Activated naive CD8-positive, alpha-beta T cell treated with anti-CD3 and anti-CD28 coated beads, Interleukin-2, amount 10 ng/mL, durations not matched to agents 7 days and 5 days (primary cell): ENCODE measurements at places on chromosomes 7 and 10. TPM values are rescaled to one million over a fixed set of nuclear protein-coding genes. Genes with fewer than 3 reads are reported as not detected.

- H3K27ac ChIP-seq: no peak overlapping the region
- no peak overlapping the region for H3K4me3 ChIP-seq
- no peaks in the 10 kb centered on the region for H3K4me1 ChIP-seq
These were observed 683.2 kb downstream of the LRMDA start for GRCh38 chr10:76114581-76115001.

DNA sequence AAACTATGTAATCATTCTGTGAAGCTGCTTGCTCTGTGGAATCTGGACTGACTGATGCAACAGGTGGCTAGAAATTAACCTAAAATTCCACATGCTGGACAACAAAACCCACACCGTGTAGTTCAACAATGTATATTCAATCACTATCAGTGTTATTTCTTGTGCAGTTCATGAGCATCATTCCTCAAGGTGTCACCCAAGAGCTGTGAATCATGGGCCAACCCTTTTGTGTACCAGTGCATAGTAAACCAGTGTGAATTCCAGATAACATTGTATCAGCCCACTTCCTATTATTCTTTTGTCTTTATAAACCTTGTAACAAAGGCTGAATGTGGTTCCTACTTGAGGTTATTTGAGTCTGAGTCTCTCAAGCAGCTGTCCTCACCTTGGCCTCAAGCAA is 905.2 kb upstream of the ZNF722 start:
- no peak overlapping the region for H3K27ac ChIP-seq
- H3K36me3 ChIP-seq: no peaks in the 10 kb centered on the region
- H3K27me3 ChIP-seq: no peaks in the 10 kb centered on the region
- H3K4me1 ChIP-seq: no peaks in the 10 kb centered on the region
- no peak overlapping the region for H3K4me3 ChIP-seq
- no peak for DNase-seq

DNA sequence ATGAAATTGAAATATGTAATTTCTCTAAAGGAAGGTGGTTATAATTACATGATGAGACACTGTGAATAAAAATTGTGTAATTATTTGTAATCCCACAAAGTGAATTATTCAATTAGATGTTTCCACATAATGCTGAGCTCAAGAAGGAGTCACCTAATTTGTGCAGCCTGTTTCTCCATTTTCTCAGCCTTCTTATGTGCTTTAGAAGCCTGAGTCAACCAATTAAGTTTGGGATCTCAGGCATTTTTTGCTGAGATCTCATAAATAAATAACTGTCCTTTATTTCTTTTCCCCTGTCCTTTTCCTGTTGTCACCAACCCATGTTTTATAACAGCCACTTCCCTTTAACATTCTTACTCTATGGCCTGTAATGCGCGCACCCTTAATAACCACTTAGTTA is 506.5 kb upstream of the SEMA3D start:
- H3K4me1 ChIP-seq: no peaks in the 10 kb centered on the region
- no peaks in the 10 kb centered on the region for H3K27me3 ChIP-seq
- H3K4me3 ChIP-seq: no peak overlapping the region
- no peak for DNase-seq
- H3K27ac ChIP-seq: no peak overlapping the region
- H3K36me3 ChIP-seq: no peaks in the 10 kb centered on the region

- no peaks in the 10 kb centered on the region for H3K36me3 ChIP-seq
- H3K4me3 ChIP-seq: no peak overlapping the region
- H3K27me3 ChIP-seq: peaks cover 27% of the 10 kb centered on the region
- H3K4me1 ChIP-seq: peaks cover 5% of the 10 kb centered on the region
These were observed 304.1 kb downstream of the KLF6 start for GRCh38 chr10:3480990-3481315.

- no peak overlapping the region for H3K27ac ChIP-seq
- no peaks in the 10 kb centered on the region for H3K4me1 ChIP-seq
- no peak overlapping the region for H3K4me3 ChIP-seq
- peaks cover 14% of the 10 kb centered on the region for H3K27me3 ChIP-seq
These were observed 83.1 kb upstream of the LYZL1 start for GRCh38 chr10:29205787-29206186.

GRCh38 chr7:38425509-38425908 is 152.1 kb upstream of the TARP start:
- H3K27ac ChIP-seq: peak overlapping the region; percentile 59
- no peak for DNase-seq
- peaks cover 20% of the 10 kb centered on the region for H3K4me1 ChIP-seq
- H3K36me3 ChIP-seq: peaks cover 1% of the 10 kb centered on the region
- peak overlapping the region; percentile 3 for H3K4me3 ChIP-seq
- H3K27me3 ChIP-seq: no peaks in the 10 kb centered on the region

- H3K36me3 ChIP-seq: peaks cover 9% of the 10 kb centered on the region
- H3K27me3 ChIP-seq: peaks cover 4% of the 10 kb centered on the region
- H3K4me1 ChIP-seq: peaks cover 47% of the 10 kb centered on the region
- peak overlapping the region; percentile 40 for H3K27ac ChIP-seq
- DNase-seq: no peak
These were observed 171.9 kb downstream of the CREB5 start for GRCh38 chr7:28584235-28584634.

DNA sequence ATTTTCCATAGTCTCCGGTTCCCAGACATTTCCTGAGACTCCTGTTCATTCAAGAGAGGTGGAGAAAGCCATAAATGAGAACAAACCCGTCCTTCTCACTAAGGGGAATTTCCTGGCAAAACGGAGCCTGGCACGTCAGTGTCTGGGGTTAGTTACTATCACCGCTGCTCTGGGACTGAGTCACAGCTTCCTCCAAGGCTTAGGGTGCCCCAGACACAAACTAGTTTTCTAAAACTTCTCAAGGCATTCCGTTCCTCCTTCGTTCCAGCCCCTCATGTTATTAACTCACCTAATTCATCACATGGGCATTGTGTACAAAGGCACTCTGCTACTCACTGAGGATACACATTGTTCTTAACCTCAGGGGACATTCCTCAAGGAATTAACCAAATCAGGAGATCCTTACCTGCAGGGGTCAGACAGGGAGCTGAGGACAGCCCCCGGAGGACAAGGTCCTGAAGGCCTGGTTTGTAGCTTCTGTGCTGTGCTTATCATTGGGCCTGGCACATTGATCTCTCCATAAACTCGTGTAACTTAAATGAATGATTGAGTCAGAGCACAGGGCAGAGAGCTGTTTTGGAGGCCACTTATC is 103.0 kb upstream of the KLF6 start:
- no peak overlapping the region for H3K4me3 ChIP-seq
- no peak overlapping the region for H3K27ac ChIP-seq
- H3K27me3 ChIP-seq: peaks cover 4% of the 10 kb centered on the region
- H3K4me1 ChIP-seq: peaks cover 17% of the 10 kb centered on the region
- no peak for DNase-seq
- peaks cover 1% of the 10 kb centered on the region for H3K36me3 ChIP-seq

DNA sequence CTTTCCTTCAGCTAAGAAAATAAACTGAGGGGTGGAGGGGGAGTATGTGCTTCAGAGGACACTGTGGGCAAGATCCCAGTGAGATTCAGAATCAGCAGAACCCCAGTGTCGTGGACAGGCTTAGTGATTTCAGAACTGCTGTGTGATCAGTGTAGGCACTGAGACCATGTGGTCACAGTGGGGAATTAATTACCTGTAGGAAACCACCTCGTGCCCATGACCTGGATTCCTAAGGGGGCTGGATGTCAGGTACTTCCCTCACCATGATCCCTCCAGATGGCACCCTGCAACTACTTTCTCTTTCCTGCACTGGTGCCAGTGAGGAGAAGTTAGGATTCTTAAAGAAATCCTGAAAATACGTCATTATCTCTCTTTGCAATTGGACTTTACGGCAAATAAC is 64.4 kb downstream of the HBP1 start:
- H3K4me3 ChIP-seq: no peak overlapping the region
- peaks cover 8% of the 10 kb centered on the region for H3K36me3 ChIP-seq
- H3K27me3 ChIP-seq: no peaks in the 10 kb centered on the region

DNA sequence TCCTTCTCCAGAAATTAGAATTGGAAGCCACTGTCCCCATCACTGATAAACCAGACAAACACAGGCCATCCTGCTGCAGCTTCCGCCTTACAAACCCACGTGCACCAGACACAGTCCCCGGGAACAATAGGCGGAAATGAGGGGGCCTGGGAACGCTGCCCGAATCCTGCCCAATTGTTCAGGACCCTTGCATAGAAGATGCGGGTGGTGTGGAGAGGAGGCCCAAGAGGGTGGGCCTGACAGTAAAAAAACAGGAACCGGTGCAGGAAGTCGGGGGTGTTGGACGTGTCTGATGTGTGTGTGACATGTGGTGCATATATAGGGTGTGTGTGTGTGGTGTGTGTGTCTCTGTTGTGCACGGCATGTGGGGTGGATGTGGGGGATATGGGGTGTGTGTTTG is 26.5 kb upstream of the CHST15 start:
- no peaks in the 10 kb centered on the region for H3K4me1 ChIP-seq
- no peak for DNase-seq
- H3K36me3 ChIP-seq: no peaks in the 10 kb centered on the region
- H3K4me3 ChIP-seq: no peak overlapping the region
- no peak overlapping the region for H3K27ac ChIP-seq
- peaks cover 6% of the 10 kb centered on the region for H3K27me3 ChIP-seq

DNA sequence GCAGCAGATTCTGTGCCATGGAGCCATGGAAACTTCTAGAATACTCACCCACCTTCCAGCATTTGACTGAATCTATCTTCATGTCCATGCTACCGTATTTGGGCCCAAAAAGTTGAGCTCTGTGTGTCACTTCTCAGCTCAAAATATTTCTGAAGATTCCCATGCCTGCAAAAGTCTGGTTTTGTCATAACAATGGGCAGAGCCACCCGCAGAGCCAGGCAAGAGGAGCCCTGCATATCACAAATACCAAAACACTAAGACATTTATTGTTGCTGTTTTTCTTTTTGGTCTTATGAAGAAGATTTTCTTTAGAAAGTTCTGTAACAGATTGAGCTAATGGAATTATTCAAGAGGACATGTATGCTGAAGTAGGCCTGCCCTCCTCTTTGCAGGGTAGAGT is 68.1 kb downstream of the PRTFDC1 start:
- no peak for DNase-seq
- peak overlapping the region; percentile 49 for H3K27ac ChIP-seq
- H3K36me3 ChIP-seq: peaks cover 19% of the 10 kb centered on the region
- H3K27me3 ChIP-seq: no peaks in the 10 kb centered on the region
- H3K4me1 ChIP-seq: peaks cover 42% of the 10 kb centered on the region

DNA sequence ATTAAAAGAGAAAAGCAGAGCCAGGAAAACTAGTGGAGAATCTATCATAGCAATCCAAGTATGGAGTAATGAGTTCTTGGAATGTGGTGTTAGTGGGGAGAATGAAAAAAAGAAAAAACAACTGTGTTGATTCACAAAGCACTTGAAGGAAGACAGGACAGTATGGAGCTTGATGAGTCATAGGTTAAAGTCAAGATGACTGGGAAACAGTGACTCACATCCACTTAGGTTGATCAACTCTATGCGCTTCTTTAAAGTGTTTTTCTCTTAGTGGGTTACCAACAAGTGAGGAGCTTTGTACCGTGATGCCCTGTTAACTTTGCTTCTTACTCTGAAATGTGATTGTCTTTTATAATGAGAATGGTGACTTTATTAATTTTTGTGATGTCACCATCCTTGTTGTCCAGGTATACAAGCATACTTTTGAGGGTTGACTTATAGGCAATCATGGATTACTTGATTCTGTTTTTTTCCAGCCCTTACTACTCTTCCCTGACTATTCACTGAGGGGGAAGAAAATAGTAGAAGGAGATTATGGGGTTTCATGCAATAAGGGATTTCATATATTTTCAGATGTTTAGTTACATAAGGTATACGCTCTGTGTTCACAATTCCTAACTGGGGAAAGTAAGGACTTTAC is 32.1 kb upstream of the MDFIC start:
- H3K27me3 ChIP-seq: no peaks in the 10 kb centered on the region
- DNase-seq: no peak
- peak overlapping the region; percentile 40 for H3K27ac ChIP-seq
- peaks cover 4% of the 10 kb centered on the region for H3K4me1 ChIP-seq
- peaks cover 2% of the 10 kb centered on the region for H3K36me3 ChIP-seq
- no peak overlapping the region for H3K4me3 ChIP-seq

SPDYE1 gene
- not detected for total RNA-seq

ADAM8 gene
- total RNA-seq: 90.8 TPM

SNX8 gene
- total RNA-seq: 18.6 TPM

MMD2 gene
- not detected for total RNA-seq

TRIL gene
- not detected for total RNA-seq
